Ascending aorta (tissue), 2 donors: ENCODE measurements at places on chromosomes 13 and 19.

DNA sequence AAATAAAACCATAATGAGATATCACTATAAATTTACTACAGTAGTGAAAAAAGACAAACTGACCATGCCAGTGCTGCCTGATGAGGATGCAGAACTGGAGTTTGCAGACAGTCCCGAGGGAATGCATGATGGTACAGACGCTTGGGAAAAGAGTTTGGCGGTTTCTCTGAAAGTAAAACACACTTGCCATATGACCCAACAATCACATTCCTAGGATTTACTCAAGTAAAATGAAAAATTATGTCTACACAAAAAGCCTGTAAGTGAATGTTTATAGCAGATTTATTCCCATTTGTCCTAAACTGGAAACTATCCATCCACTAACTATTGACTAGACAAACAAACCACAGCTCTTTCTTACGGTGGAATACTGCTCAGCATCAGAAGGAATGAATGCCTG lies 271.0 kb downstream of the DNAJC15 start:
- DNase-seq, result no peak

DNA sequence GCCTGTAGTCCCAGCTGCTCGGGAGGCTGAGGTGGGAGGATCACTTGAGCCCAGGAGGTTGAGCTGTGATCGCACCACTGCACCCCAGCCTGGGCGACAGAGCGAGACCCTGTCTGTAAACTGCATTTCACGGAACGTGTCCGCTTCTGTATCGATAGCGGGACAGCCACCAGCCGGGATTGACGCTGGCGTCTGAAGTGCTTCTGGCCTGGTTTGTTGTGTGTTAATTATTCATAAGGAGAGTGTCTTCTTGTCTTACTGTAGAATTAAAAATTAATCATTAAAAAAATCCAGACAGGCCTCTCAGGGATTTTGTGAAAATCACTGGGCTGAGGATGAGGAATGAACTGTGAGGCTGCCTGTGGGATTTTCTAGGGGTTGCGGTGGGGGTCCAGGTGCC lies 16.2 kb upstream of the MISP start:
- no peak for DNase-seq

DNA sequence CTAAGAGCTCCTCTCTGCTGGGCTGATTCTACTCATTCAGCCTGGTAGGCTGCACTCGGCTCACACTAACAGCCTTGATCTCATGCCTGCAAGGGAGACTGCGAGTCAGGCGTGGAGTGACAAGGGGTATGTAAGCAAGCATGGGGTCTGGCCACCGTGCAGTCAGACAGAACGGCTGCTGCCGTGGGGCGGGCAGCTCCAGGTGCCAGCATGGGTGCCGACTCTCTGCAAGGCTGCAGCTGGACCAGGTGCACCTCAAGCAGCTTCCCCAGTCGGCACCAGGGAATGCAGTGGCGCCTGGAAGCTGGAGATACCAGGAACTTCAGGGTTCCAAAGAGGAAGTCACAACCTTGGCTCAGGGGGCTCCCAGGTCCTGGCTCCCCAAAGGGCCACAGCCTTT lies 892.3 kb downstream of the OLFM4 start:
- no peak for DNase-seq

DNA sequence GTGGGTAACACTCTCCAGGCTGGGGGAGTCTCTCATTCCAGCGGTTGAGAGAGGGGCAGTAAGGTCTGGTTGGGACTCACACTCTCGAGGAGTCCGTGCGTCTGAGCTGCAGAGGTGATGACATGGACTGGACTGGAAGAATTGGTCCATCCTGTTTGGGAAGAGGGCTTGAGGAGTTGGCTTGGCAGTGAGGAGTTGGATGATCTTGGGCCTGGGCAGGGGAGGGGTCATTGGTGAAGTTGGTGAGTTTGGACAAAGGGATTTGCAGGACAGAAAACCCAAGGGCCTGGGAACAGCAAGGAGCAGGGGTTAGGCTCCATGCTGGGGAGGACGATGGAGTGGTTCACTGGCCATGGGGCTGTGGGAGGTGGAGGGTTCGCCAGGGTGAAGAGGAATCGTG lies 3.7 kb downstream of the PPP1R37 start:
- no peak for DNase-seq

GRCh38 chr13:76329866-76330580 lies 556.2 kb downstream of the KCTD12 start:
- no peak for DNase-seq

DNA sequence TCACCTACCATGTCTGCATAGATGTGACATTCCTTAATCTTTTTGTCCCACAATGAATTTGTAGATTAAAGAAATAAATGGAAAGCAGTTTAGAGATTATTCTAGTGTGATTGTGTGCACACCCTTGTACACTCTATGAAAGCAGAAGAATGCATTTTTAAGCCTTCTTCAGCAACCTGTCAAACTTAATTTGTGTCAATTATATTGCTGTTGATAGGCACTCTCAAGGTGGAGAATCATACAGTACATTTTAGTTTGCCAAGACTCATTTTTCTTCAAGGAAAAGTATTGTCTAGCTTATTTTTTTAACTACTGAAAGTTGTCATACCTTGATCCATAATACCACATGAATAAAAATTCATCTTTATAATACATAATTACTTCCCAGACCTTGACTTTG lies 1898.9 kb downstream of the OLFM4 start:
- DNase-seq, result no peak

GRCh38 chr13:73633817-73634460 lies 500.3 kb downstream of the KLF12 start:
- no peak for DNase-seq

DNA sequence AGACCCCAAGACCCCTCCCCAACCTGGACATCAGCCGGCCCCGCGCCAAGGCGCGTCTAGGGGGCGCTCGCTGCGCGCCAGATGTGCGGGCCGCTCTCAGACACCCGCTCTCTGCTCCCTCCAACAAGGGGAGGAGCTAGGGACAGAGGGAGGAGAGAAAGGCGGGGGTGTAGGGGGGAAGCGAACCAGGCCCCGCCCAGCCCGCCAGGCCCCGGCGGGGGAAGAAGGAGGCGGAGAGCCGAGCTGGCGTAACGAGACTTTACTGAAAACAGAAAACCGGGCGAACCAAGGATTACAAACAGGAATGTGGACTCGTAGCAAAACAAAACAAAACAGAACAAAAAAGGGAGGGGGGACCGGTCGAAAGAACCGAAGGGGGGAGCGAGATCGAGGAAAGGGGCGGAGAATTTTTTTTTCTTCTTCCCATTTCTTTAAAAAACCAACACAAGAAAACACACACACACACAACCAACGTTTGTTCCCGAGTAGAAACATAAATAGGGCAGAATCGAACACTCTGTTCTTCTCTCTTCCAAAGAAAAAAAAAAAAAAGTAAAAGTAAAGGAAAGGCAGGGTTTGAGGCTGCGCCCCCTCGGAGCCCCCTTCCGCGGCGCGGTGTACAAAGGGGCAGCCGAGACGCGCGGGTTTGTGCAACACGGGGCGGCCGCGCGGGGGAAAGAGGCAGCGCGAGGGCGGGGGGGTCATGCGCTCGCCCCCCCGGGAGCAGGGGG lies 1.7 kb downstream of the JUND start:
- DNase-seq, result peak; percentile 70

- no peak for DNase-seq
Observed at GRCh38 chr13:51584731-51585672, 740 bp downstream of the WDFY2 start.

DNA sequence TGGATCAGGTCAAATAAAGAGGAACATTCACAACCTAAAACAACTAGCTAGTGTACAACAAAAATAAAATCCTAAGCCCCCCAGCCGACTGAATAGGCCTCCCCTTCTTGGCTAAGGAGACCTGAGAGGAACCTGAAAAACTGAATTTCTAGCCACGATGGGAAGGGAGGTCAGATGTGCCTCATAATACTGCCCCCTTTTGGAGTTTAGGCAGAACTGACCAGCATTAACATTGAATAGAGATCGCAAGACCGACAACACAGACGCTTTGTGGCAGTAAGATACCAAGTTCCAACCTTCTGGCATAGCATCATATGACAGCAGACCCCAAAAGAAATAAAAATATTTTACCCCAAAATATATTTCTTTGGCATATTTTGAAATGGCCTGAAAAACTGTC lies 15.9 kb downstream of the CBY2 start:
- no peak for DNase-seq

DNA sequence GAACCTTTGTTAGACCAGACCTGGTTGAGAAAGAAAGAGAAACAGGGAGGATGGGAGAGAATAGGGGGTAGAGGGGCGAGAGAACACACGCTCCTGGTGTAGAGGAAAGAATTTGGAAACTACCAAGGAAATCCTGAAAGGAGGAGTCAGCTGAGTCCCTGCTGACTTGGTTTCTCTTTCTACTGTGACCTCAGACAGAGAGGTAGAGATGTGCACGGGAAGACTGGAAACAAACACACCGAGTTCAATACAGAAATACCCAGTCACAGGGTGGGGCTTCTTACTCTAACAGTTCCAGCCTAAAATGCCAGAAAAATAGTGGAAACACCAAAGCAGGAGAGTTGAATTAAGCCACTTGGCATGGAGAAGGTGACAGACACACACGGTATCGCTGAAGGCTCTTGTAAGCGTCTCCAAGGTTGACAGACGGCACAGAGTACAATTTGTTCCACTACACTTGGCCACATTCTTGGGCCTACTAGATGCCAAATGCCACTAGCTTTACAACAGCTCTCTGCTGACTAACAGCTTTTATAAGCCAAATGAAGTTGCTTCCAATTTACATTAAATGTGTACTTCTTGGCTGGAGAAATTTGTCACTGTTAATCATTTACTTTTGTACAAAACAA lies 28.1 kb downstream of the LATS2 start:
- DNase-seq, result peak; percentile 84

GRCh38 chr13:106477303-106477702 lies 58.2 kb downstream of the EFNB2 start:
- no peak for DNase-seq
